ENCODE measurements at places on chromosomes 12 and 14.

DNA sequence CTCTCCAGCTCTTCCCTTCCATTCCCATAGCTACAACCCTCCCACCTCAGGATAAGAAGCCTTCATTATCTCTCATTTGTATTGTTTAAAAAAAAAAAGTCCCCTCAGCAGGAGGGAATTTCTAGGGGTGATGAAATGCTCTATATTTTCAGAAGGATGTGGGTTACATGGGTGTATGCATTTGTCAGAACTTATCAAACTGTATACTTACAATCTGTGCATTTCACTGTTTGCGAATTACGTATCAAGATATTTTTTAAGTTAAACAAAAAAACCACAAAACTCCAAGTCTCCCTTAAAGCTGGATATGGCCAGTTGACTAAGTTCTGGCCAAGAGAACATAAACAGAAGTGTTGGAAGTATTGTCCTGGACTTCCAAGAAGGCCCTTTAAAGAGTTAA is 2.0 kb upstream of the FKBP11 start:
- DNase-seq, result no peak

- DNase-seq, result no peak
Observed at GRCh38 chr12:58777815-58778214, 142.5 kb downstream of the LRIG3 start.

DNA sequence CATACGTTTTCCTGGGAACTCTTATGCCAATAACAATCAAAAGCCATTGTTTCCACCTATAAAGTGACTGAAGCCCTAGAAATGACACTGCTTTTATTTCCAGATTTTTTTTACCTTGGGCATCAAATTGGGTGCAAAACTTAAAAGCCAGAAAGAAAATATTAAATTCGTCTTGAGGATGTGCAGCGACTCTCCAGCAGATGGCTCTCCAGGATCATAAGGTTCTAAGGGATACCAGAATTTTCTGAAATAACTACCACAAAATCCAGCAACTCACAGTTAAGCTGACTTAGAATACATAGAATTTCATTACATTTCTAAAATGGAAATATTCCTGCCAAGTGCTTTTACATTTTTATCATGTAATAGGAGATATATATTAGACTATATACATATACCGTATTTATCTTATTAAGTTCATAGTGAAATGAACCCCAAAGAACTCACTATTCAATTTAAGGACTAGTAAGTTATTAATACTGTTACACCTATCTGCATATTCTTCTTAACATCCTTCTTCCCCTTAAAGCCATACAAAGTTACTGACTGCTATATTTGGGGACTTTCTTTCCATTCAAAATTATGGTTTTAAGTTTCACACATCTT is 44.0 kb downstream of the ARMH4 start:
- DNase-seq, result peak; percentile 34

DNA sequence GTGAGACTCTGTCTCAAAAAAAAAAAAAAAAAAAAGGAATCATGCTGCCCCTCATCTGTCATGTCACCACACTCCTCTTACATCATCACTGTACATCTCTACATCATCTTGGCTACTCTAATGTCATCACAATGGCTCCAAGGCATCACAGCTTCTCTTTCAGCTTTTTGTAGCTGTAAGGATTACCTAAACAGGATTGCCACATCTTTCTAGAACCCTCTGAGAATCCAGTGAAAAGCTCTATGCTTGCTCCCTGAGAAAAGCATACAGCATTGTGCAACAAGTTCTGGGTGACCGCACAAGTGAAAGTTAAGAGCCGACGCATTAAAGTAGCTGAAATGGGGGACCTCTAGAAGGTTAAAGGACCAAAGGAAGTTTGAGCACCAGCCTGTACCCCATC is 272.5 kb downstream of the C12orf50 start:
- DNase-seq, result no peak

- DNase-seq, result no peak
Observed at GRCh38 chr12:70255311-70255710, 12.1 kb downstream of the CNOT2 start.

DNA sequence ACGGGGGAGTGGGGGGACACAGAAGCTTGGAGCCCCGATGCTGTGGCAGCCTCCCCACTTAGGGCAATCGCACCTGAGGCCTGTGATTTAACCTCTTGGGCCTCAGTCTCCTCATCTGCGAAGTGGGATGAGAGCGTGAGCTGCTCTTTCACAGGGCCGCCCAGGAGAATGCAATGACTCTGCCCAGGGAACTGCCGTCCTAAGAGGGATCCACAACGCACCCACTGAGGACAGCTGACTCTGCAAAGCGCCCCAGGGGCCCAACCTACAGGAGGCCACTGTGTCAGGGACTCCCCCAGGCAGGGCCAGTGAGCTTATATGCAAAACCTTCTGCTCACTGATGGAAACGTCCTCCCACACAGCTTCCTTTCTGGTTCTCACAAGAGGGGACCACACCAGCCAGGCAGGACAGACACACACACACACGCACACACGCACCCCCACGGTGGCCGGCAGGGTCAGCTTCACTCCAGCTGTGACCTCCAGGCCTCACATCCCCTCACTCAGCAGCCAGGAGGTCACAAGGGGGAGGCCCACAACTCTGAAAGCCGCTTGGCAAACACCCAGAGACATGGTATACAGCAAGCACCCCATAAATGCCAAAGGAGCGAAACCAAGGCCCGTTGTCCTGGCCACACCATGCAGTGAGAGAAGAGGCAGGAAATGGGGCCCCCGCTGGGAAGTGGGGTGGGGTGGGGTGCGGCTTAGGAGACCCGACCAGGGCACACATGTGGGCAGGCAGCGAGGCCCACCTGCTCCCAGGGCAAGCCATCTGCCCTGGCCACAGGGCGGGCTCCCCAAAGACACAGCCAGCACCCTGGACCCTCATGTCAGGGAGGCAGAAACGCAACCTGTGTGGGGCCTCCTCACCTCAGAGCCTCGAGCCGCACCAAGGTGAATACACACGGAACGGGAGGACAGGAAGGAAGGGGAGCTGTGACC is 73.3 kb downstream of the NCOR2 start:
- DNase-seq, result no peak

DNA sequence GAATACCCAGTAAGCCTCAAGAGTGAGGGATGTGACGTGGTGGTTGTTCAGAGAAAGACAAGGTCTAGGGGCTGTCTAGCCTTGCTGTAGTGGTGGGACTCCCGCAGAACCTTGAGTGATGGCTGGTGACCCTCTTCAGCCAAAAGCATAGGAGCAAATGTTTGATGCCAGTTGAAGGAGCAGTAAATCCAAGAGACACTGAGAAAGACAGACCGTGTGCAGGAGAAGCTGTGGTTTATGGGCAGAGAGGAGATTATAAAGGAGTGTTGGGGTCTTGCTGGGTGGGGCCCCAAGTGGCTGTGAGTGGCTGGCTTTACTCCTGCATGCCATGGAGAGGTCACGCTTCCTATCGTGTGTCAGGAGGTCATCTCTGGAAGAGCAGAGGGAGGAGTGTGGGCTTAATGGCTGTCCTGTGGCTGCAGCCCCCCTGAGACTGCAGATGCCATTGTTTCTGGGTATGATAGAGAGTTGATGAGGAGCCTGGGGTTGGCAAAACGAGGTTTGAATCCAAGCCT is 152.0 kb upstream of the CCND2 start:
- DNase-seq, result no peak

DNA sequence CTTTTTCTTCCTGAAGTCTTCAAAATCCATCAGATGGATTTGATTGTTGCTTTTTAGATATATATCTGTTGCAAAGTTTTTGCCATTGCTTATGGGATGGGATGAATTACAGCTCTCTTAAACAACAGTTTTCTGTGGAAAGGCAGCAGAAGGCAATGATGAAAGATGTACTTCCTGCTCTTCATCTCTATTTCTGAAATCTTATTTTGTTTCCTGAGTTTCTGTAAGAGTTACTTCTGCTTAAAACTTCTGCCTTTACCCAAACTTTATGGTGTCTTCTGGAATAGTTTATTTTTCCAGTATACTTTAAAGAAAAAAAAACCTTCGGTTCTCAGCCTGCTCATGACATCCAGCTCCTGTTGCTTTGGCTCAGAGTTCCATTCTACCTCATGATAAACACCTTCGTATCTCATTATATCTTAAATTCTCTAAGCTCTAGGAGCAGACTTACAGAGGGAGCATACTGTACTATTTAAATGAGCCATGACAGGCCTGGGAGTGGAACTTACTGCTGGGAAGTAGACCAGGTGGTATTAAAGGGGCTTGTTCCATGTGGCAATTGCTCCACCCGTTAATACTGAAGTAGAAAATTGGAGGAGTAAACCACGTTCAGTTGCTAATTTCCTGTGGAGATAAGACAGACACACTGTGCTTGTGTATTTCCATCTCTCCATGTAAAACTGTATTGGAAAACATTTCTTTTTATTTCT is 288.4 kb downstream of the FBXL14 start:
- no peak for DNase-seq

- DNase-seq, result no peak
Observed at GRCh38 chr14:64948612-64949210, 6.2 kb upstream of the GPX2 start.

GRCh38 chr12:21265932-21266331 is 68.8 kb downstream of the SLCO1A2 start:
- no peak for DNase-seq

- DNase-seq, result no peak
Observed at GRCh38 chr14:28161040-28161439, 605.5 kb upstream of the FOXG1 start.

DNA sequence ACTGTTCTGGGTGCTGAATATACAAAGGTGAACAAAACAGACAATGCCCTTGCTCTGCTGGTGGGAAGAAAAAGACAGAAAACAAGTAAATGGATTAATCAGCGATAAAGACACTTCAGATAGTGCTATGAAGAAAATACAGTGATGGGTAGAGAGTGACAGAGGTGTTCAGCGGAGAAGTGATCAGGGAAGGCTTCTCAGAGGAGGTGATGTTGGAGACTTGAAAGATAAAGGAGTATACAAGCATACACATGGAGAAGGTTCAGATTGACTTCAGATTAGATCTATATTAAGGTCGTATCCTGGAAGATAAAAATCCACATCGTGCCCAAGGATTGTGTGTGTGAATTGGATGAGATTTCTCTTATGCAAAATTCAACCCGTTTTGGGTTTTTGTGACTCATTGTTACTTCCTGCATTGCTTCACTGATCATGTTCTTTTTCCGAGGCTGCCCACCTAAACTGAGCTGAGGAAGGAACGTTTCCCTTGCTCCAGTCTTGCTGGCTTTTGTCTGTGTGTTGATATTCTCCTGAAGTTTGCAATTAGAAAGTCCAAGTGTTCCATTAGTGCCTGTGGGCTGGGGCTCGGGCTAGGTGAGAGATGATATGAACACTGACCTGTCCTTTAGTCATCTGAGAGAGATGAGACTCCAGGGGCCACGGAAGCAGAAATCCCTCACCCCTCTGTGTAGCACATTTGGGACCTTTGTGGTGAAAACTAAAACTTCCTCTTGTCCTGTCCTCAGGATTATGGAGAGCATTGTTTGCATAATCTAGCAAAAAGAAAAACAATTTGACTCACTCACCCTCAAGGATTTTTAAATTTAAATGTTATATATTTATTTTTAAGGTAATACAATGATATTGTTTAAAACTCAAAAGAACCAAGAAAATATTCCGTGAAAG is 27.6 kb downstream of the PLXNC1 start:
- DNase-seq, result no peak

DNA sequence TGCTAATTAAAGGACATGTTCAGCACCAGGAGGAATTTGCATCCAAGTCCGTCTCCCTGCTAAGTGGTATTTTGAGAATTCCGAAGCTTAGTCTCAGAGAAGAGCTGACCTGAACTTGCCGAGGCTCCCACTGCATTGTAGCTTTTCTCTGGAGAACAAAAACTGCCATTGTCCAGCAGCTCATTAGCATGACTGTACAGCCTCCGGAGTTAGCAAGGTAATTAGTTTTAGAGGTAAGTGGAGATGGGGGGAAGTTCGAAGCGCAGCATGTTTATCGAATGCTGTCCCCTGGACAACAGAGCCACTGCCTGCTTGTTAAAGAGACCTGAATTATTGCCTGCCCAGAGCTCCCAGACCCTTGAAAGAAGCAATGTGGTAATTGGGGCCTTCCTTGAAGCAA is 160.3 kb upstream of the PELI2 start:
- peak; percentile 15 for DNase-seq

- no peak for DNase-seq
Observed at GRCh38 chr12:10030446-10030845, at the start of gene CLEC9A. Gene CLEC9A (plus strand): TSS chr12:10030682. CDS start chr12:10052688, 22,006 bp downstream.

DNA sequence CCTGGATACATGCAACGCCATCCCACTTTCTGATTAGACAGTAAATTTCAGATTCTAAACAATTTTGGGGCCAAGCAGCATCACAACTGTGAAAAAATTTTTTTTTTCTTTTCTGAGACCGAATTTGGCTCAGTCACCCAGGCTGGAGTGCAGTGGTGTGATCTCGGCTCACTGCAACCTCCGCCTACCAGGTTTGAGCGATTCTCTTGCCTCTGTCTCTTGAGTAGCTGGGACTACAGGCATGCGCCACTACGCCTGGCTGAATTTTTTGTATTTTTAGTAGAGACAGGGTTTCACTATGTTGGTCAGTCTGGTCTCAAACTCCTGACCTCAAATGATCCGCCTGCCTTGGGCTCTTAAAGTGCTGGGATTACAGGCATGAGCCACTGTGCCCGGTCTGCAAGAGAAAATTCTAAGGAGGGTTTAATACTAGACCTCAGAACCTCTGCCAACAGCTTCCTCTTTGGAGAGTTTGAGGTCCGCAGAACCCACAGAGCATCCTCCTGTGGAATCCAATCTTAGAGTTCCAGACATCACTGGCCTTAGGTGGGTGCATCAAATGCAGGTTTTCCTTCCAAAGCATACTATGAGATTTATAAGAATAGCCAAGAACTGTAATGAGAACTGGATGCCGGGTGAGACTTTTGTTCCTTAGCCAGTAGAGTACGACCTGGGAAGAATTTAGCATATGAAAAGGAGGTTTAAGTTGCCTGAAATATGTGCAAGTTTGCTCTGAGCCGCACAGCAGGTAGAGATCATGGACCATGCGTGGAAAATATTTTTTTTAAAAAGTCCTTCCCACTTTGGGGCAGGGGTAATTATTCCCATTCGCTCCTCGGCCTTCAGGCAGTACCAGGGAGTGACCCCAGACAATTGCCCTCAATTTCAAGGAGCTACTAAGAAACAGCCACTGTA is 7.8 kb upstream of the PHC1 start:
- no peak for DNase-seq

GRCh38 chr12:121796855-121797751 is 3.6 kb upstream of the RHOF start:
- peak; percentile 66 for DNase-seq

DNA sequence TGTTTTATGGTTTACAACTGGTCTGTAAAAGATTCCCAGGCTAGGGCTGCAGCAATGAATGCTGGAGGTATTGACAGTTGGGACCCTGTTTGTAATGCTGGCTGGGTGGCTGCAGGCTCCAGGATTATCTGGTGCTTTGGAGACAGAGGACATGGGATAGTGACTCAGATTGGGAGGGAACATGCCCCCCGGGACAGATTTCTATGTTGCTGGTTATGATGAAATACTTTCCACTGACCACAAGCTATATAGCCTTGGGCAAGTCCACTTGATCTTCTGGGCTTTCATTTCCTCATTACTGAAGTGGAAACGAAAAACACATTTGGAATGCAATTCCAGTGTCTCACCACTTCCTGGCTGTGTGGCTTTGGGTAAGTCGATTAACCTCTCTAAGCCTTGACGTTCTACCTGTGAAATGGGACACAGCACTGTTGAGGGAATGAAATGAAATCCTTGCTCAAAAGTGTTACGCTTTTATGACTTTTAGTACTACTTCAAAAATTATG is 6.3 kb upstream of the TPCN1 start:
- DNase-seq, result no peak
